ENCODE measurements at places on chromosomes 6 and 20. TPM values are rescaled to one million over a fixed set of nuclear protein-coding genes. Genes with fewer than 3 reads are reported as not detected.

GRCh38 chr6:137402143-137402680 lies 92.0 kb downstream of the OLIG3 start:
- H3K27me3 ChIP-seq: peaks cover 57% of the 10 kb centered on the region
- H3K4me1 ChIP-seq: no peaks in the 10 kb centered on the region
- no peak for DNase-seq
- H3K36me3 ChIP-seq: no peaks in the 10 kb centered on the region
- no peak overlapping the region for H3K27ac ChIP-seq

DNA sequence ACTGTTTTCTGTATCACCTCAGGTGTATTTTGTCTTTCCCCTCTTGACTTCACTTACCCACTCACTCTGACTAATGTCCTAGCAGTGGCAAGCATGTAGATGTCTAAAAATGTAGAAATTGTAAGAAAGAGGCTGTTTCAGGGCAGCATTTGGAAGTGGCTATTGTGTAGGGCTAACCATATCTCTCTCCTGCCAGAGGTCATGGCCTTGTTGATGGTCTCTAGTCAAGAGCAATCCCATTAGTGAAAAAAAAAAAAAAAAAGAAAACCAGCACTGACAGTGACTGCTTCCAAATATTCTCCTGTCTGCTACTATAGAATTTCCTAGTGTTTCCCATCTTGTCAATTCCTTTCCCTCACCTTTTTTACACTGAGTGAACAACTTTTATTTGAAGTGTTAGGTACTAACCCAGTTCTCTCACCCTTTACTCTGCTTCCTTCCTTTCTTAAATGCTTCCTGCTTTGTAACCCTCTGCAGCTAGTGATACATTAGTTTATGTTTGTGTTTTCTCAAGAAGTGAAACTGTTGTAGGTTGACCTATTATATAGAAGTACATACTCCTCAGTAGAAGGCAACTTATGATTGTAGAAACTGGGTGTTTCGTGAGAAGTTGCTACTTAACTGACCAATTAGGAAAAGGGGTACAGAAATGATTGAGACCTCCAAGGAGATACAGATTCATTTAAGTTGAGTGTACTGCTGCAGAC lies 174.1 kb upstream of the PTPRK start:
- no peaks in the 10 kb centered on the region for H3K27me3 ChIP-seq
- H3K27ac ChIP-seq: no peak overlapping the region
- H3K36me3 ChIP-seq: no peaks in the 10 kb centered on the region
- no peak for DNase-seq
- peaks cover 4% of the 10 kb centered on the region for H3K4me1 ChIP-seq
- H3K4me3 ChIP-seq: no peak overlapping the region

GRCh38 chr6:16162003-16162402 lies 33.1 kb downstream of the MYLIP start:
- no peak overlapping the region for H3K4me3 ChIP-seq
- no peak overlapping the region for H3K27ac ChIP-seq
- no peak for DNase-seq

The MEP1A gene
- not detected for total RNA-seq

The SLC12A5 gene
- total RNA-seq: 5.0 TPM

GRCh38 chr20:16444057-16444777 lies 129.0 kb downstream of the KIF16B start:
- no peaks in the 10 kb centered on the region for H3K27me3 ChIP-seq
- no peaks in the 10 kb centered on the region for H3K4me1 ChIP-seq
- no peak for DNase-seq

- no peaks in the 10 kb centered on the region for H3K27me3 ChIP-seq
- no peak overlapping the region for H3K4me3 ChIP-seq
Observed at GRCh38 chr20:10541668-10542411, 106.7 kb downstream of the SLX4IP start.

The CST2 gene
- 1.2 TPM for total RNA-seq

DNA sequence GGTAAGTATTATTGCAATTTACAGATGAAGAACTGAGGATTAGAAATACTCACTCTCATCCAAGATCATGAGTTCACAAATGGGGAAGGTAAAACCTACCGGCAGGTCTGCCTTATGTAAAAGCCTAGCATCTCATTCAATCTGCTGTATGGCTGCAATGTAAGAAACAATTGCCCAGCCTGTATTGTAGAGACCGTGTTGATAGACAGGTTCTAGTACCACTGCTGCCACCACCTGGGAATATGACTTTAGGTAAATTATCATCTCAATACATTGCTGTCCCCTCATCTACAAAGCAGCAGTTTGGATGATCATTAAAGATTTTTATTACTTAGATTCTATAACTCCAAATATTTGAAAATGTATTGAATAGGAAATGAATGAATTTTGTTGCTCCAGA lies 23.3 kb upstream of the ARHGAP18 start:
- no peak overlapping the region for H3K4me3 ChIP-seq
- no peaks in the 10 kb centered on the region for H3K4me1 ChIP-seq
- DNase-seq: no peak
- no peak overlapping the region for H3K27ac ChIP-seq

DNA sequence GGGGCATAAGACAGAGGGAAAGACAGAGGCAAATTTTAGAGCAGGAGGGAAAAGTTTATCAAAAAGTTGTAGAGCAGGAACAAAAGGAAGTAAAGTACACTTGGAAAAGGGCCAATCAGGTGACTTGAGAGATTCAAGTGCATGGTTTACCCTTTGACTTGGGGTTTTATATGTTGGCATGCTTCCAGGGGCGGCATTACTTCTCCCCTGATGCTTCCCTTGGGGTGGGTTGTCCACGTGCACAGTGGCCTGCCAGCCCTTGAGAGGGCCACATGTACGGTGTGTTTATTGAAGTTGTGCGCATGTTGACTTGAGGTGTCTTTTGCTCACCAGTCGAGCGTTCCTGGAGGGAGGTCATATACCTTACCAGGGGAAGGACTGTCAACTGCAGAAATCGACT lies 259.5 kb upstream of the JARID2 start:
- H3K4me1 ChIP-seq: peaks cover 4% of the 10 kb centered on the region
- H3K36me3 ChIP-seq: no peaks in the 10 kb centered on the region
- H3K27me3 ChIP-seq: no peaks in the 10 kb centered on the region
- H3K4me3 ChIP-seq: no peak overlapping the region
- H3K27ac ChIP-seq: no peak overlapping the region
- DNase-seq: no peak

GRCh38 chr20:59018817-59019216 lies 412 bp upstream of the TUBB1 start:
- no peak overlapping the region for H3K27ac ChIP-seq
- no peaks in the 10 kb centered on the region for H3K4me1 ChIP-seq
- DNase-seq: no peak
- no peaks in the 10 kb centered on the region for H3K27me3 ChIP-seq
- H3K4me3 ChIP-seq: no peak overlapping the region

DNA sequence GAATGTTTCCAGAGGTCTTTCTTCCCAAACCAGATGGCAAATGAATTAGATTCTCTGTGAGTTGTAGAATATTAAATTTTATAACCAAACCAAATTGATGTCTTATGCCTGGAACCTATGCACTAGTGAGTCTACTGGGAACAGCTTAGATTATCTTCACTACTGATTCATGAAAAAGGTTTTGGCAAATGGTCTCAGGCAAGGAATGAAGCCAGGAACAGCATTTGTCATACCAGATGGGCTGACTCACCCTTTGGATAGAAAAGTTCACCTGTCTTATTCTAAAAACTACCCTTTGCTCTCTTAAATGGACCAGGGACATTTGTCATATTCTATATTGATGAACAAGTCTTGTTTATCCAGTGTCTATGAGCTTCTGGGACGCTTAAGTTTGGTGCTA lies 135.4 kb upstream of the ECI2 start:
- H3K27ac ChIP-seq: no peak overlapping the region
- no peaks in the 10 kb centered on the region for H3K36me3 ChIP-seq
- H3K4me1 ChIP-seq: no peaks in the 10 kb centered on the region
- no peaks in the 10 kb centered on the region for H3K27me3 ChIP-seq
